Stimulated activated CD8-positive, alpha-beta memory T cell treated with anti-CD3 and anti-CD28 coated beads, Interleukin-4, amount 100 ng/mL, for 1 hour (primary cell): ENCODE measurements at places on chromosomes 3 and 15.

DNA sequence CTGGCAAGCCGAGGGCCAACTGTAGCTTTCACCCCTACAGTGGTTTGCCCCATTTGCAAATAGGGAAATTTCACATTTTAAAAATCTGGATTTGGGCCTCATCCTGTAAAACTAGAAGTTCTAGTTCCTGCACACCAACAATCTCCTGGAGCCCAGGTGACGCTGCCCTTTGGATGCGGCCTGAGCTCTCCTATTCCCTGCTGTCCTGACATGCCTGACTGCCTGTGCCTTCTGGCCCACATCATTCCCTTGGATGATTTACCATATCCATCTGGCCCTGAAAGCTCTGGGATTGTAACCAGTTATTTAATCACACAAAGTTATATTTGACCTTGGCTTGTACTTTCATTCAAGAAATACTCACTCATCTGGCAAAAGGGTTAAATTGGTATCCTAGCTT lies 272.3 kb downstream of the ARRDC4 start:
- no peak for DNase-seq

- no peak for DNase-seq
Observed at GRCh38 chr3:58176827-58177489, 33.8 kb downstream of the DNASE1L3 start.

DNA sequence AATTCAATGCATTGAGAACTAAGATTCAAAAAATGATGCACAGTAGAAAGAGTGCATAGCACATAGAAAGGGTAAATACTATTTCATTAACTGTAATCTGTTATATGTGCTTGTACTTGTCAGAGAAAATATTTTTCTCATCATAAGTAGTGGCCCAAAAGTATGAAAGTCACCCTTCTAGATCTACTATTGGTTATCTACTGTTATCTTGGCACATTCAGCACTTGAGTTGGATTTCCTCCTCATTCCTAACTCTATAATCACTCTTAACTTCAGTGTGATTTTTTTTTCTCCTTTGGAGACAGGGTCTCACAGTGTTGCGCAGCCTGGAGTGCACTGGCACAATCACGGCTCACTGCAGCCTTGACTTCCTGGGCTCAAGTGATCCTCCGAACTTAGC lies 194.4 kb downstream of the PCCB start:
- DNase-seq = no peak

DNA sequence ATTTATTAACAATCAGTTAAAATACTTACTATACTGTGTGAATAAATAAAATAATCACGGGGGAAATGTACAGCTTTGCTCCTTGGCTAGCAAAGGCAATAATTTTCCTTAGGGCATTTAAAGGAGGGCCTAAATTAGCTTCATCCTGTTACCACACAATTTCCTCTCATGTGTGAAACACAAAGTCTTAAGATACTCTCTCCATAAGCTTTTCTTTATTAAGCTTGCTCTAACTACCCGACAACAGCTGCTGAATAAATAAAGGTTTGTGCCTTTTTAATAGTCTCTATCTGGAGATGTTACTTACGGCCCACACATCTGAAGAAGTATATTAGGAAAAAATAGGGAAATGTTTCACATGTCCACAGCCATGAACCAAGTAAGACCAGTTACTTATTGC lies 29.7 kb downstream of the ZNF106 start:
- no peak for DNase-seq

- DNase-seq = no peak
Observed at GRCh38 chr3:61448378-61448777, 113.0 kb upstream of the PTPRG start.

GRCh38 chr15:43931790-43932435 lies 105.1 kb downstream of the WDR76 start:
- DNase-seq = no peak

GRCh38 chr3:188947401-188948280 lies 224.1 kb upstream of the TPRG1 start:
- no peak for DNase-seq

GRCh38 chr3:153070511-153070868 lies 91.5 kb upstream of the RAP2B start:
- no peak for DNase-seq

GRCh38 chr15:94856267-94856854 lies 625.0 kb downstream of the MCTP2 start:
- no peak for DNase-seq
